ENCODE measurements at places on chromosomes 1 and 21. TPM values are rescaled to one million over a fixed set of nuclear protein-coding genes. Genes with fewer than 3 reads are reported as not detected.

Gene GBP6
- 0.18 TPM for total RNA-seq

Gene NMNAT2
- total RNA-seq: 0.03 TPM

GRCh38 chr1:244383278-244383884, 68.3 kb downstream of the ADSS2 start:
- no peak for DNase-seq

GRCh38 chr1:160167056-160167455, 15.7 kb downstream of the ATP1A4 start:
- DNase-seq: no peak

Gene FMO1
- total RNA-seq: not detected

- DNase-seq: no peak
These were observed 95.2 kb downstream of the KCNJ6 start for GRCh38 chr21:37821092-37821491.

DNA sequence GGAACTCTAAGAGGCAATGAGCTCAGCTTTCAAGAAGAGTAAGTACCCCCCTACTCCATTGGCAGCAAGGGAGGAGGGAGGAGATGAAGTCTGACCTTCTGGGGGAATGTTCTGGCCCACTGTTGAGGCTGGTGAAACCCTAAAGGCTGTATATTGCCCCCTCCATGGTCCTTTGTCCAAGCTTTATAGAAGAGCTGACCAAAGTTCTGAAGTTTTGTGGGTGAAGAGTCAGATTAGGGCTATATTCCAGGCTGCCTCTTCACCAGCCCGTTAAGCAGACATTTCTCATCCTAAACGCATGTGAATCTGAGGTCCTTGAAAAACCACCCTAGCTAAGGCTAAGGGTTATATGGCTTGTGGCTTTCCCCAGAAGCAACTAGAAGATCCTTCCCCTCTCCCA, 1.4 kb downstream of the C1orf94 start:
- no peak for DNase-seq

GRCh38 chr1:52477876-52478275, 73.5 kb downstream of the PRPF38A start:
- DNase-seq: no peak

- DNase-seq: peak; percentile 24
These were observed 27.5 kb downstream of the PRMT2 start for GRCh38 chr21:46662765-46663500.

- DNase-seq: peak; percentile 83
These were observed 7.0 kb downstream of the COLGALT2 start for GRCh38 chr1:184030433-184031091.

Gene UTS2
- not detected for total RNA-seq

- no peak for DNase-seq
These were observed 1.1 kb upstream of the CSF1 start for GRCh38 chr1:109909561-109909960.

Gene FNDC10
- 7.1 TPM for total RNA-seq

- DNase-seq: no peak
These were observed 13.5 kb downstream of the LDLRAP1 start for GRCh38 chr1:25556791-25557476.

GRCh38 chr21:33976082-33977016, 60.7 kb upstream of the ATP5PO start:
- no peak for DNase-seq

- DNase-seq: peak; percentile 66
These were observed 3.1 kb upstream of the SELENON start for GRCh38 chr1:25796811-25797458.

DNA sequence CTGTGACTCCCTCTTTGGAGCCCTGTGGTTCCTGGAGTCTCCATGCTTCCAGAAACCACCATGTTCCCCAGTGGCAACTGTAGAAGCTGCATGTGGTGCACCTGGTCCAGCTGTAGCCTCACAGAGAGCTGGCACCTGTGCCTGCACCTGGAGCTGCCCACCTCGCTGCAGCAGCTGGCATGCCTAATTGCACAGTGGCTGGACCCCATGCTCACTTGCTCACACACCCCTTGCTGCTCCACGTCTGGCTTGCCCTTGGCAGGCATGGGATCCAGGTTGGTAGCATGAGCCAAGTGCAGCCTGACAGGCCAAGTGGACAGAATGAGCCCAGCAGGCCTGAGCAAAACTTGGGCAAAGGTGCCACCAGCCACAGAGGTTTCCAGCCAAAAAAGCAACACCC, 680.1 kb downstream of the MATN1 start:
- DNase-seq: no peak

Gene SLC22A15
- 1.4 TPM for total RNA-seq

Gene TFF3
- total RNA-seq: 0.13 TPM

DNA sequence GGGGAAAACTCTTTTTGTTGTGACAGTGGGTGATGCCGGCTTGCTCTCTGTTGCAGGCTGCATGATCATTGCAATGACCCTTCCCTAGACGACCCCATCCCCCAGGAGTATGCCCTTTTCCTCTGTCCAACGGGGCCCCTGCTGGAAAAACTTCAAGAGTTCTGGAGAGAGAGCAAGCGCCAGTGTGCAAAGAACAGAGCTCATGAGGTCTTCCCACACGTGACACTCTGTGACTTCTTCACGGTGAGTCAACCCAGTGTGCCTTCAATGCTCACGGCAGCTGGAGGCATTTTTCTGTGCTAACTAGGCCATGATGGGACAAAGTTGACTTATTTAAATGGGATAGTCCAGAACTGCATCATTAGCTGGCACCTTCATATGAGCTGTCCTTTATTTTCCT, 5.7 kb downstream of the UBASH3A start:
- no peak for DNase-seq

Gene DLGAP3
- 1.8 TPM for total RNA-seq

Gene CFHR3
- not detected for total RNA-seq

DNA sequence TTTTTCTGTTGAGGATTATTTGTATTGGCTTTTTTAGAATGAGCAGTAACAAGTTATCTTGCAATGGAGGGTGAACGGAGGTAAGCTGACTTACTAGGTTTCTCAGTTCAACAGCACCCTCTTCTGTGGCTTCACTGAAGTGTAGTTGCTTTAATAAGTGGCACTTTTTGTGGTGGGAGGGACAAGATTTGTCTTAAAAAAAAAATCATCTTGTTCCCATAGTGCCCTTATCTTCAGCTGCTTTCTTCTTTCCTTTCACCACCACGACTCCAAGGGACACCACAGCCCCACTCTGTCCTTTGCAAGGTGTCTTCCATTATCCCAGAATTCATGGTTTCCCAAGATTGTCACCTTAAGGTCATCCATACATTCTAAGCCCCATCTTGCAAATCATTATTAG, 92.9 kb downstream of the PIGK start:
- peak; percentile 83 for DNase-seq

Measured in SK-MEL-5 (cell line).